ENCODE measurements at places on chromosomes 7 and 10.

GRCh38 chr7:88072715-88073055 is 138.6 kb downstream of the ADAM22 start:
- DNase-seq, result no peak

DNA sequence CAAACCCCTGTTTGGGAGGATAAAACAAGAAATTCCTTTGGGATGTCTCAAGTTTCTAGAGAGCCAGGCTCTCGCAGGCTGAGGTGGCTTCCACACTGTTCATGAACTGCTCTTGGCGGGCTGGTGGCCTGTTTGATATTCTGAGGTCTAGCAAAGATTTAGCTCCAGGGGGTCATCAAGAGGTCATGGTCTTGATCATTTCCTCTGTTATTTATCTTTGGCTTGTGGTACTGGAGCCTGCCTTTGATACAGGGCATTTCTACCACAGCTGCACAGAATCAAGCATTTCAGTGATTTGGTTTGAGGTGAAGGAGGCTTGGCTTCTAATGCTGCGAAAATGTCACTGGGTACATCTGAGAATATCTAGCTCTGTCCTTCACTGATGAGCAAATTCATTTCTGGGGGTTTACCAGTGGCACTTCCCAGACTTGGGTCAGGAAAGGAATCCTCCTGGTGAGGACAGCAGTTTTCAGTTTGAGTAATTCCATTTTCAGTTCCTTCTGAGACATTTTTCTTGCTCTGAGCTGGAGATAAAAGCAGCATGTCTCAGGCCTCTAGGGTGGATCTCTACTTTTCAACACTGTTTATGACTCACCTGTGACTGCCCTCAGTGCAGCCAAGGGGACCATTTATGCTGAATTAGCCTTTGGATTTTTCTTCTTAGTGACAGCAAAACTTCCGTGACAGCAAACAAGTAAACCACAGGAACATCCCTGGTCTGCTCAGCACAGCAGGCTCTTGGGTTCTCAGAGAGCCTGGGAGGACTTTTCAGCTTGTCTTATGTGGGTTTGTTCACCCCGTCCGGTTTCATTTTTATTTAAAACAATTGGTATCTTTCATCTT is 312.0 kb downstream of the RNLS start:
- DNase-seq, result no peak

GRCh38 chr7:41065663-41066062 is 637.2 kb downstream of the INHBA start:
- no peak for DNase-seq

DNA sequence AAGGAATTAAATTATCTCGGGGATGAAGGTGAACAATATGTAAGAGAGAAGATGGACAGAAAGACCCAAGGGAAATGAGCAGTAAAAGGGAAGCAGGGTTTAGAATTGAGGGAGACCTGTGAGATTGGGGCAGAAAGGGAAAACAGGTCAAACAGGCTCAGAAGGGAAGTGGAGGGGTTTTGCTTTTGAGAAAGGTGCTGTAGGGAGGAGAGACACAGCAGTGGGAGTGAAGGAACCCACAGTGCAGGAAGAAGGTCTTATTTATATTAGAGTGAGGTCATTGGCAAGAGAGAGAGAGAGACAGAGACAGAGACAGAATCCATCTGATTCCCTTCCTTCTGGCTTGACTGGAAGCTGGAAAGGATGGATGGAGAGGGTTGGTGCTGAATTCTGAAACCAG is 3.5 kb upstream of the TCAF1 start:
- no peak for DNase-seq

DNA sequence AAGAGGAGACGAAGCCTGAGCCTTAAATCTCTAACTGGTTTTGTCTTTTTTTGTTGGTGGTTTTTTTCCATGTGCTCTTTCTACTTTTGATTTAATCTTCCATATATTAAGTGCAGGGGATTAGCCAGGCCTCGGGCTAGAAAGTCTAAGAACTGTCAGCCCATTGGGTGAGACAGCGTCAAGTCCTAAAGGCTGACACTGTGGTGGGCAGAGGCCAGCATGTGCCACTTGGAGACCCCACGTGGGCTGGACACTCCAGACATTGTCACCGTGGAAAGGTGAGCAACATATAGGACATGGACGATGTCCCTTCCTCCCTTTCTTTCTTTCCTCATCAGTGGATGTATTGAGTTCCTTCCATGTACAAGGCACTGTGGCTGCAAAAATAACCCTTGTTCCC is 129.3 kb downstream of the TMEM178B start:
- no peak for DNase-seq

GRCh38 chr7:100603726-100604027 is 1.5 kb downstream of the PCOLCE start:
- DNase-seq, result no peak

DNA sequence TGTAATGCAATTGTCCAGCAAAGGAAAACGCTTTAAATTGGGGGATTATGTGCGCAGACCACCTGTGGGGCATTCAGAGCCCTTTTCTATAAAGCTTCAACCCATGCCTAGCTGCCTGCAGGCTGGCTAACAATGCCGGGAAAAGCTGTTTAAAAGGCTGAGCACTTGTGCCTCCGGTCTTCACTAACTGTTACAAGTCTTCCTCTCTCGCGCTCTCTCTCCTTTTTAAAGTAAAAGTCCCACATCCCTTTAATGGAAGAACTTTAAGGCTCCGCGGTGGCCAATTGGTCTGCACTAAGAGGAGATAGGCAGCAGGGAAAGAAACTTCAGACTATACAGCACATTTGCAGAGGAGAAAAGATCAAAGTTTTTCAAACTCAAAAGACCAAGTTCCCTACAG is 4.6 kb downstream of the FZD8 start:
- no peak for DNase-seq

DNA sequence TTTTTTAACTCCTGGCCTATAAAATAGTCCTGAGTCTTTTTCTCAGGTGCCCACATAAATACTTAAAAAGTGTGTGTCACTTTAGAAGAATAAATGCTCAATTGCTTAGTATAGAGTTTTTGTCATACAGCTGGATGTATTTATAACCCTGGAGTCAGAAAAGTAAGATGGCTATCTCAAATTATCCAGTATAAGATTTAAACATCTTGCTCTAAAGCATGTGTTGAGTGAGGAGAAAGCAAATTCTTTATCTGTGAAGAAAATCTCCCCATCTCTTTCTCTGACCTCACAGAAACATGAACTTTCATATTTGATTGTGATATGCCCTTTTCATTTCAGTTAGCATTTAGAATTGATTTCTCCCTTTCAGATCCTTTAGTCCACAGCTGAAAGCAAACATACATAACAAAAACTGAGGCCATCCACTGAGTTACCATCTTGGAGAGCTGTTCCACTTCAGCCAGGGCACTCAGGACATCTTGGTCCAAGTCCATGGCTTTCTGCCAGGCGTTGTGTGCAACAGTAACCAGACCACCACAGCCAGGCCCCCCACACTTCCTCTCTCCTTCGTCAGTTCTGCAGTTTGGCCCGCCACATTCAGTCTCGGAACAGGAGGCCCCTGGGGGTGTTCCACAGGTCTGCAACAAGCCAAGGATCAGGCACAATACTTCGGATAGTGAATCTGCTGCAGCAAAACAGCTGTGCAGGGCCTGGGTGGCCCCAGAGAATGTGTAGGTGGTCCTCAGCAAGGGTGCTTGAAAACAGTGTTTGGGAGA is 40.9 kb downstream of the DLD start:
- DNase-seq, result no peak

- DNase-seq, result no peak
These were observed 76.2 kb downstream of the CTBP2 start for GRCh38 chr10:125084191-125084613.

DNA sequence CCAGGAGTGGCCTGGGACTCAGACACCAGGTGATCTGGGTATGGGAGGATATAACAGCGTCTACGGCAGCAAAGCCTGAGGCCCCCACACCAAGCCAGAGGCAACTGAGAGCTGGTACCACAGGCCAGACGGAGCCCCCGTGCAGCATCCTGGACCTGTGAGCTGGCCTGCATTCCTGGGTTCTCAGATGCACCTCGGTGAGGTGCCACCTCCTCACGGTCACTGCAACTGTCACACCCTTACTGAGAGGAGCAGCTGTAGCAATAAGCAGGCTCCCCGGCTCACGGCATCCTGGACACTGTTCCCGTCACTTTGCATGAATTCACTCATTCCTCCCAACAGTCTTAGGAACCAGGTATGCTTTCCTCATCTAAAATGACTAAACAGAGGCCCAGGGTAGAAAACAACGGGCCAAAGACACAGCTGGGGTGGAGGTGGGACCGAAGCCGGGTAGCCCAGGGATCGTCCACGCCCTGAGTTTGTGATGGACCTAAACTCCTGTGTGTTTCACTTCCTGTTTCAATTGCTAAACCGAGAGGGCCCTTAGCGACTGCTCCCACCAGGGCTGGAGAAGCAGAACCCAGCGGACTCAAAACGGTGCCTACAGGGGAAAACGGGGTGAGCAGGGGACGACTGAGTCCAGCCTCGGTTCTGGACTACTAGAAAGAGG is 98.7 kb downstream of the CTBP2 start:
- DNase-seq, result no peak

DNA sequence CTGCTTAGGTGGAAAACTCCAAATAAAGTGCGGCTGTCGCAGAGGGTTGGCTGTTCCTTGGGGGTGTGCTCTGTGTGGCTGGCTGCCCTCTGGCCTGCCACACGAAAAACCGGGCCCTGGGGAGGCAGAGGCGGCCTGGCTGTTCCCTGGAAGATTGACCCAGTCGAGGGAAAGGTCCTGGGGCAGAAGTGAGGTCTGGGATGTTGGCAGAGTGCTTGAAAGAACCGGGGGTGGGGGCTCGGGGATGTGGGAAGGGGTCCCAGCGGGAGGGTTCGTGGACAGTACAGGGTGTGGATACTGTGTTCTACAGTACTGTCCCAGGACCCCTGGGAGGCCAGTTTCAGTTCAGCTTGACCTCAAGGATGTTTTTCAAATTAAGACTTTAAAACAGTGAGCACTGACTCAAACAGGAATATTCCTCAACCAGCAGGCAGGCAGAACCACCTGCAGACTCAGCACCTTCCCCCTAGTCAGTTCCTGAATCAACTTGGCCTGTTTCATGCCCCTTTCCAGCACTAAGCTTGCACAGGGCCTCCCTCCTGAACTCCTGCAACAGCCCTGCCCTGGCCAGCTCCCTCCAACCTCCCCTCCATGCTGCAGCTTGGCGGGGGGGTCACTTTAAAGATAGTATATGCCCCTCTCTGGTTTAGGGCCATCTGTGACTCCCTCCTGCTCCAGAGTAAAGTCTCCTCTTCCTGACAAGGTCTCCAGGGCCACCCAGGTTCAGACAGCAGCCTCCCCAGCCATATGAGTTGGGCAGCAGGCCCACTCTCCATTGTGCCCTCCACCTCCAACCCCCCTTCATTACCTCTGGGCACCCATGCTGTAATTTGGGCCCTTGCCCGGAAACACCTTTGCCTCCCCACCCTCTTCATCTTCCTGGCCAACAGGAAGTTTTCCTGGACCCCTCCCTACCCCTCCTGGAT is 3.2 kb upstream of the ATP6V1F start:
- no peak for DNase-seq

GRCh38 chr10:47451273-47451997 is 32.5 kb downstream of the ANXA8 start:
- DNase-seq, result no peak

All from stimulated activated CD8-positive, alpha-beta memory T cell treated with anti-CD3 and anti-CD28 coated beads, Interleukin-4, amount 100 ng/mL, for 1 hour (primary cell).